ENCODE measurements at places on chromosomes 16 and 17. TPM values are rescaled to one million over a fixed set of nuclear protein-coding genes. Genes with fewer than 3 reads are reported as not detected.

NDRG4 gene
- 8.6 TPM for total RNA-seq

- peak; percentile 84 for DNase-seq
These were observed 51.6 kb downstream of the PRKCA start for GRCh38 chr17:66353937-66354401.

PRSS53 gene
- 1.9 TPM for total RNA-seq

HOXB9 gene
- total RNA-seq = not detected

KRTAP3-2 gene
- not detected for total RNA-seq

CLEC19A gene
- not detected for total RNA-seq

GRCh38 chr17:5516060-5516792, 29.9 kb downstream of the MIS12 start:
- peak; percentile 96 for DNase-seq

GRCh38 chr17:47812146-47812920, 9.3 kb downstream of the OSBPL7 start:
- no peak for DNase-seq

DNA sequence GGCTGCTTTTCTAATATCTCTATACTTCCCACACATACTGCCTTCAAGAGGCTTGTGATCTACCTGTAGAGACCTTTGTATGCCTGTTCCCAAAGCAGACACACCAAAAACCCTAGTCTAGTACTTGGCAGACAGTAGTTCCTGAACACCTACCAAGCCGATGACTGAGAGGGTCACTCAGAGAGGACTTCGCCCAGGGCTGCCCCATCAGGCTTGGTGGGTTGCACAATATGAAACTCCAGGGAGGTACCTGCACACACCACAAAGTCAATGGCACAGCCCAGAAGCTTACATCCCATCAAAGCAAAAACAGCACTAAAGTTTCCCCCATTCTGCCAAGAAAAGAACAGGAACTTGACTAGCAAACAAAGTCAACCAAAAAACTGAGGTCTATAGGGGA, 30.3 kb downstream of the ASPA start:
- no peak for DNase-seq

GRCh38 chr16:555528-556473, 4.4 kb upstream of the PRR35 start:
- no peak for DNase-seq
